Activated CD4-positive, alpha-beta T cell treated with anti-CD3 and anti-CD28 coated beads for 36 hours (primary cell): ENCODE measurements at places on chromosomes 5 and 9.

DNA sequence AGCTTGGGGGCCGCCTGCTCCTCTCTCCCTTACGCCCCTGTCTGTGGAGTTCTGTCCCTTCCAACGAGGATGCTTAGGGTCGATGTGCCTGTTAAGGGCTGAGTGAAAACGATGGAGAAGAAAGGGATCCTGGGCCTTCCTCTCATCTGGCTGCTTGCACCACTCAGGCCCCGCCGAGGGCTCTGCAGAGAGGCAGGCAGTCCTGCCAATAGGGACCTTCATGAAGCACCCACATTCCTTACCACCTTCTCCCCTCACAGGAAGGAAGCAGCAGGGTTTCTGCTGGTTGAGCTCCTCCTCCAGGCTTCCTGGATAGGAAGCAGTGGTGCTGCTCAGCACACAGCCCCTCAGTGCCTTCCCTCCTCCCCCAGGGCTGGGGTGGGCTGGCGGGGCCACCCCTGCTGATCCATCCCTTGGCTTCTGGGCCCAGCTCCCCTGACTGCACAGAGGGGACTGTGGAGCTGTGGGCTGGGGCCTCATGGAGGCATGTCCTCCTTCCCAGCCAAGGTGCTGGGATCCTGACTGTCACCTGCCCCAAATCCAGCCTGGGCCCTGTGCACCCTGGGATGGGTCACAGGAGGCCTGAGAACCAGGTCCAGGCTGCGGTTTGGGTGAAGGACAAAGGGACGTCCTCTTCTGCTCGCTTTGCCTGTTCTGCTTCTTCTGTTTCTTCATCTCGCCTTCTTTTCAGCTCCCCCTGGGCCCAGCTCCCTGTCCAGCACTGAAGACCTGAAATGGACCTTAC lies 50.5 kb downstream of the AHRR start:
- DNase-seq: peak; percentile 24

GRCh38 chr5:68007451-68007850 lies 208.1 kb upstream of the PIK3R1 start:
- no peak for DNase-seq

- DNase-seq: no peak
Measured at GRCh38 chr5:132905938-132906337, 32.5 kb downstream of the LEAP2 start.

GRCh38 chr5:41722359-41722950 lies 147.8 kb downstream of the OXCT1 start:
- no peak for DNase-seq

DNA sequence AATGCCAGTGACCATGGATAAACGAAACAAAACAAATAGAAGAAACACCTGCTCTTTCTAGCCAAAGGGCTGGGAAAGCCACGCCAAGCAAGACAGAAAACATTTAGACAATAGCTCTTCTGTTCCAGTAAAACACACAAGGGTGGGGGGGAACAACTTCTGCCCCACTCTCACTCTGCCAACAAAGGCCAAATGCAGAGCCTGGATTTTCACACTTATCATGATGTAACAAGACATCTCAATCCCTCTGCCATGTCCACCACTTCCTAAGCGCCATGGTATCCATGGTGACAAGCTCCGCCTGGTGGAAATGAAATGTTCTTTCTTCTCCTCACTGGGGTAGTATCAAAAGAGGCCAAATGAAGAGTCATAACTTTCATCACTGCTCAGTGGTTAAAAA lies 60.6 kb downstream of the DRD1 start:
- no peak for DNase-seq

DNA sequence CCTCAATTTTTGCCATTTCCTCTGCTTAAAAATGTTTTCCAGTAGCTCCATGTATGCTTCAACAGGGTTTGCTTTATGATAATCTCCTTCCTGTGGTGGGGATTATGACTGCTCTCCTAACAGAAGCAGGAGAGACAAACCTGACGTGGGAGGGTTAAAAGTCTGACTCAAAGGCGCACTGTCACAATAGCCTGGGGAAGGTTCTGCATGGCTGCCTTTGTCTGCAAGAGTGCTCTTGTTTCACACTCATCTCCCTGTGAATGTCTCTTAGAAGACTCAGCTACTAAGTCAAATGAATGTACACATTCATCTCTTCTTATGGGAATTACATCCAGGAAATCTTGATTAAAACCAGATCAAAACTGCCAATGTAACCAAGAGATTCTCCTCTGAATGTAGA lies 90.9 kb upstream of the MTAP start:
- no peak for DNase-seq

- DNase-seq: no peak
Measured at GRCh38 chr9:133523106-133523505, 1.7 kb downstream of the MYMK start.

DNA sequence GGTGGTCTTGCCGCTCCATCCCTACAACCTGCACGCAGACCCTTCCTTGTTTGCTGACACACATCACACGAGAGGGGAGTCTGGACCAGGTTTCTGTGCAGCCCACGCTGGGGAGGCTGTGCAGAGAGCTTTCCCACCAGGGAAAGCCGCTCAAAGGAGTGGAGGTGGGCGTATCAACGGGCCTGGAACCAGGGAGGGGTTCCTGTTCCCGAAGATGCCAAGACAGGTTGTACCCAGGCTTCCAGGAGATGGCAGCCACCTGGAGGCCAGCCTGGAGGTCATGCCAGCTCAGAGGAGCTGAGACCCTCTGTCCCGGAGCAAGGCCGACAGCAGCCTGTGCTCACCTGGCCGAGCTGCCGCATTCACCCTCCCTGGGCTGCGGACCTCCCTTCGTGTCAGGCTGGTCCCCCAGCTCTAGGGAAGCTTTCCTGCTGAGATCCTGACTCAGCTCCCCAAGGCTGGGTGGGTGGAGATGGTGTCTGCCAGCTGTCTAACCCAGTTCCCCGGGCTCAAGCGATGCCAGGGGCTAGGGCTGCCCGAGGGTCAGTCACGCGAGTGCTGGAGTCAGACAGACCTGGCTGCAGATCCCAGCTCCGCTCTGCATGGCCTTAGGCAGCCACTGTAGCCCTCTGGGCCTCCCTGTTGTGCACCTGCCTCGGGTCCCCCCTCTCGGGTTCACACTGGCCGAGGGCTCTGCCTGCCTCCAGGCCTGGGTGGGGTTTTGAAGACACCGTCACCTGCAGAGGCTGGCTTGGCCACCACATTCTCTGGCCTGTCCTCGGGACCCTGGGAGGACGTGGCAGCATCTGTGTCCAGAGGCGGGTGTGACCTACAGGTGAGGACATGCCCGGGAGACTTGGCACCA lies 28.5 kb upstream of the QSOX2 start:
- DNase-seq: no peak

DNA sequence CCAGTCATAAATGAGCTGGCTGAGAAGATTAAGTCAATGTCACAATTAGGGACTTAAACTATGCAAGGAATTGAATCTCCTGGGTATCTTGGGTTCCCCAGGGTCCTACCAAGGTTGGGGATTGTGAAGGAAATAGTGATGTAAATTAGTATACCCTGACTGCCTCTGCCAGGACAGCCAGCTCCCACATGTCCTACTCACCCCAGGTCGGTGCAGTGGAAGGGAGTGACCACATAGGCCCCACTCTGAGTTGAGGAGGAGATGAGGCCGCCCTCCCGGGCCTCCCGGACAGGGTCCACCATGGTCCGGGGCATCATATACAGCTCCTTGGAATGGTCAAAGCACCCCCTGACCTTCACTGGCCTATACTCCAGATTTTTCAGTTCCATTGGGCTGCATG lies 2.7 kb downstream of the SURF1 start:
- no peak for DNase-seq

- no peak for DNase-seq
Measured at GRCh38 chr5:83577036-83577636, 105.6 kb downstream of the VCAN start.

- no peak for DNase-seq
Measured at GRCh38 chr9:111904026-111904425, 7.4 kb downstream of the UGCG start.

GRCh38 chr9:100277166-100277979 lies 75.4 kb downstream of the TEX10 start:
- no peak for DNase-seq

DNA sequence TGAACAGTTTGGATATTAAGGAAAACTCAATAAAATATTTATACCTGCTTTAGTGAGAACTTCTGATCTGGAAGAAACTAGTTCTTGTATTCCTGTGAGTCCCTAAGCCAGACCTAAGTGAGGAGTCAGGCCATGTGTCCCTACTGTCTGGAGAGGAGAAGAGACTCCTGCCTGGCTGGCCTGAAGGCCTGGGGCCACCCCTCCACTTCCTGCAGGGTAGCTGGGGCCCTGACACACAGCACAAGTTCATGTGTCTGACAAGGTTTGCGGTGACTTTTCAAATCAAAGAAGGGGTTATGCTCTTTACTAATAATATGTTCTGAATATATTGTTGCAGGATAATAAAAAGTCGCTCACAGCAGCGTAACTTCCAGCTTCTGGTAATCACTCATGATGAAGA lies 16.1 kb upstream of the IL13 start:
- peak; percentile 51 for DNase-seq

DNA sequence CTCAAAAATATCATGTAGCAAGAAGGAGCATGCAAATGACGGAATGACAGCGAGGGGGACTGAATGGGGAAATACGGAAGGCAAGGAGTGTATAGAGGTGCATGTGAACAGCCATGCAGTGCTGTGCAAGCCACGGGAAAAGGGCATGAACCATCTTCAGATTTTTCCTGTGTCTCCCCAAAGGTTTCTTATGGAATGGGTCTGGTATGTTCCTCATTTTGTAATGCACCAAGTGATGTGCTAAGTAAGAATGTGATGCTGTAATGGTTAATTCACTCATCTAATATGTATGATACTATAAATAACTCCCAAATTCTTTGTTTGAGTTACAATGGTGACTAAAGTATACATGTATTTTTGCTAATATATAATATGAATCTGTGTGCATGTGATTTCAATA lies 99.0 kb upstream of the DAB2 start:
- no peak for DNase-seq

DNA sequence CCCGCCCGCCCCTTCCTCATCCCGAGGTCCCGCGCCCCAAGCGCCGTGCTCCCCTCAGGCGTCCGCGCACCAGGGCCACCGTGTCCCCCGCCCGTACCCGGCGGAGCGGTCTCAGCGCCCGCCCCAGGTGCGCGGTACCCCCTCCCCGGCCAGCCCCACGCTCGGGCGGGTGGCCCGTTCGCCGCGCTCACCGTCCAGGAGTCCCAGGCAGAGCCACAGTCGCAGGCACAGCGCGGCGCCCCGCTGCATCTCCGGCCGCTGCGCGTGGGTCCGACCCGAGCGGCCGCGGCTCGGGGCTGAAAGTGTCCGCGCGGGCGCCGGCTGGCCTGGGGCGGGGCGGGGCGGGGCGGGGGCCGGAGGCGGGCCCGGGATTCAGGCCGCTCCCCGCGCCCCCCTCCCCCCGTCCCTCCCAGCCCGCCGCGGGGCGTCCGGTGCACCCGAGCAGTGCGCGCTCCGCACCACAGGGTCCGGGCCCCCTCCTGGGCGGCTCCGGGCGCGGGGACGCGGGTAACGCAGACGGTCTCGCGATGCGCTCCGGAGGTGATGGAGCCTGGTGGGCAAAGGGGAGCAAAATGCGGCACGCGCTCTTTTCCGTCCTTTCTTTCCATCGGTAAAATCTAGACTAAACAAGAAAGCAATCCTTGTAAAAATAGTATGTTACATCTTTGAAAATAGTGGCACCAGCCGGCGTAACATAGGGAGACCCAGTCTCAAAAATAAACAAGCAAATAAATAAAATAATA lies at the start of gene FLT4:
Gene FLT4, minus strand, starts transcription at position 304 of the 743 bp plus-strand sequence. Its CDS starts 55 bp downstream, at position 249.
- DNase-seq: peak; percentile 19

- DNase-seq: no peak
Measured at GRCh38 chr5:146283344-146283761, 55.3 kb upstream of the POU4F3 start.

DNA sequence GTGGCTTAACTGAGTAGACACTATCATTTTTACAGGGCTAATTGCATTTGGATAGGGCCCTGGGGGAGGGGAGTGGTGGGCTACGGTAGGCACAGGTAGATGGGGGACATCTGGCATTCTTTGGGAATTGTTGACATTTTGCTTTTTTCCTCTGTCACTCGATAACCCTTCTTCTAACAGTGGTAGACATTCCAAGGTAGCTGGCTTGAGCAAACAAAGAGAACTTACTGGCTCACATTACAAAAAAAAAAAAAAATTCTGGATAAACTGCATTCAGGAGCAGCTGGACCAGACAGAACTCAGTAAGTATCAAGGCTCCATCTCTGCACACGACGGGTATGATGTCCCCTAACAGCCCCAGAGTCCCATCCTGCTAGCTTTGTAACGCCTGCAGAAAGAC lies 585.2 kb downstream of the ZNF608 start:
- no peak for DNase-seq

GRCh38 chr5:1211701-1212100 lies 10.3 kb downstream of the SLC6A19 start:
- no peak for DNase-seq

- DNase-seq: no peak
Measured at GRCh38 chr5:144697847-144698262, 527.2 kb downstream of the KCTD16 start.
